A673 (cell line): ENCODE measurements at places on chromosomes 16 and 17. TPM values are rescaled to one million over a fixed set of nuclear protein-coding genes. Genes with fewer than 3 reads are reported as not detected.
A peak's percentile ranks its signal among the peaks of the same experiment; 100 is the strongest.

DNA sequence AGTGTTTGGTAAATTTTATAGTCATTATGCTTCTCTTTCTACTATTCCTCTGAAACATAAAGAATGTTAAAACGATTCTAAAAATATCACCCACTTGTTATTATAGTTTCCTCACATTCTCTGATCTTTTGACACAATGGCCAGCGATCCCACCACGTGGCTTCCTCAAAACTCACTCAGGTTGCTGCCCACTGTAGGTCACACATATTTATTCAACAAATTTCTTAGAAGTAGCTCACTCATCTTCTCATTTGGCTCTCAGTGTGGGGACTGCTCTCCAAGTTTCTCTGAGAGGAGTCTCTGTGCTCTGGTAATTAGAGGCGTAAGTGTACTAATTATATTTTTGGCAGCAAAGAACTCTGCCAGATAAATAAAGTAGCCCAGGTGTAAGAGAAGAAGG is 465.4 kb downstream of the CDH11 start:
- DNase-seq, result no peak
- H3K4me1 ChIP-seq, result no peaks in the 10 kb centered on the region
- H3K4me3 ChIP-seq, result no peak overlapping the region
- H3K27ac ChIP-seq, result no peak overlapping the region
- H3K36me3 ChIP-seq, result no peaks in the 10 kb centered on the region

DNA sequence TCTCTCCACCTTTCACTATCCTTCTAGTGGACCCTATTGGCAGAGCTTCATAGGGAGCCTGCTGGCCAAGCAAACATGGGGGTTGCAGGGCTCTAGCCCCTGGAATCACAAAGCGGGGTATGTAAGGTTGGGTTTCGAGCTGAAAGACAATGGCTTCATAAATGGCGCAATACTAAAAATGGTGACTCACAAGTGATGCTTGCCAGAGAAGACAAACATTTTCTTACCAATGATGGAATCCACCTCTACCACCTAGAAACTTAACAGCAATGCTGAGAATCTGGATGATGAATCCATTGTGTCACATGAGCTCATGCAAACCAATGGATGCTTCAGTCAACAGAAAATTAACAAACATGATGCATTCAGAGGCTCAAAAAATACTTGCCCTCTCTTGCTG is 375.3 kb upstream of the PSMD7 start:
- H3K4me1 ChIP-seq, result no peaks in the 10 kb centered on the region
- DNase-seq, result no peak
- H3K27me3 ChIP-seq, result peaks cover 71% of the 10 kb centered on the region
- H3K36me3 ChIP-seq, result no peaks in the 10 kb centered on the region

GRCh38 chr16:57284952-57285363 is 486 bp upstream of the PLLP start:
- H3K4me3 ChIP-seq, result peak overlapping the region; percentile 54
- H3K4me1 ChIP-seq, result no peaks in the 10 kb centered on the region
- no peaks in the 10 kb centered on the region for H3K27me3 ChIP-seq
- H3K27ac ChIP-seq, result no peak overlapping the region
- H3K36me3 ChIP-seq, result no peaks in the 10 kb centered on the region

DNA sequence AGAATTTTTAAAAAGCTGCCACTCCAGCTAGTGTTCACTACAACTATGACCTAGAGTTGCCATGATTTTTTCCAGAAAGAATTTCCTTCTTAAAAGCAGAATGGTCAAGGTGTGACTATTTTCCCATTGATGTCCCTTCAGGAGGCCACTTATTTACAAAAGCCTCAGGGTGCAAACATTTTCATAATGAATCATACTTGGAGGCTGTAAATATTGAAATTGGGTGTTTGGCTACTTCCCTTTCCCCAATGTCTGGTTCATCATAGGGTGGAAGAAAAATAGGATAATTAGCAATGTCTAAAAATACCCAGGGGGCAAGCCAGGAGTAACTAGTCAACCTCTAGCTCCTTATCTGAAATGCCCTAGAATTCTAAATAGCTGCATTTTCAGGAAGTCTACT is 18.8 kb downstream of the AXIN2 start:
- DNase-seq, result no peak
- H3K36me3 ChIP-seq, result no peaks in the 10 kb centered on the region
- H3K4me3 ChIP-seq, result no peak overlapping the region
- H3K4me1 ChIP-seq, result peaks cover 16% of the 10 kb centered on the region
- H3K27me3 ChIP-seq, result no peaks in the 10 kb centered on the region

GRCh38 chr17:80760511-80760911 is 215.9 kb downstream of the RPTOR start:
- H3K27me3 ChIP-seq, result no peaks in the 10 kb centered on the region
- no peak overlapping the region for H3K4me3 ChIP-seq
- H3K27ac ChIP-seq, result no peak overlapping the region
- H3K4me1 ChIP-seq, result peaks cover 9% of the 10 kb centered on the region
- no peak for DNase-seq
- H3K36me3 ChIP-seq, result no peaks in the 10 kb centered on the region

DNA sequence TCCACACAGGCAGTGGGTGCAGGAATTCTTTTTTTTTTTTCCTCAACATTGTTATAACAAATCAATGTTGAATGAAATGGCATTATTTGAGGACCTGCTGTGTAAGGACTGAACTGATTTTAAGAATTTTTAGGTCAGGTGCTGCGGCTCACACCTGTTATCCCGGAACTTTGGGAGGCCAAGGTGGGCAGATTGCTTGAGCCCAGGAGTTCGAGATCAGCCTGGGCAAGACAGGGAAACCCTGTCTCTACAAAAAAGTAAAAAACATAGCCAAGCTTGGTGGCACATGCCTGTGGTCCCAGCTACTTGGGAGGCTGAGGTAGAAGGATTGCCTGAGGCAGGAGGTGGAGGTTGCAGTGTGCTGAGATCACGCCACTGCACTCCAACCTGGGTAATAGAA is 12.4 kb downstream of the MPRIP start:
- H3K27me3 ChIP-seq, result no peaks in the 10 kb centered on the region
- no peak for DNase-seq
- H3K27ac ChIP-seq, result peak overlapping the region; percentile 21

DNA sequence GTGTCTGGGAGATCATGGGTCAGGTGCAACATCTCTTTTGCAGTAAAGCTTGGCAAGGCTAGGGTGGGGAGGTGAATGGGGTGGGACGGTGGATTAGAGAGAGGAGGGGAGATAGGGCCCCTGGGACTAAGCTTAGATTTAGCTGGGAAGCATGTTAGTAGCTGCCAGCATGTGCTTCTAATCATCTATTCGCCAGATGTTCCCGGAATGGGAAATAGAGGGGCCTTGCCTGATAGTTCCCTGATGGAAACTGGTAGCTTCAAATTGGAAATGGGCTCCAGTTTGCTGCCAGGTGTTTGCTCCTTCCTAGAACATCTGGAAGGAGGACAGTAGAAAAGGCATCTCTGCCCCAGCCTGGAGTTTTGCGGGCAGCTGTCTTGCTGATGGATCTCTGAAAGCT is 176.1 kb downstream of the CCDC182 start:
- no peaks in the 10 kb centered on the region for H3K27me3 ChIP-seq
- DNase-seq, result no peak
- H3K27ac ChIP-seq, result no peak overlapping the region
- peaks cover 16% of the 10 kb centered on the region for H3K4me1 ChIP-seq

DNA sequence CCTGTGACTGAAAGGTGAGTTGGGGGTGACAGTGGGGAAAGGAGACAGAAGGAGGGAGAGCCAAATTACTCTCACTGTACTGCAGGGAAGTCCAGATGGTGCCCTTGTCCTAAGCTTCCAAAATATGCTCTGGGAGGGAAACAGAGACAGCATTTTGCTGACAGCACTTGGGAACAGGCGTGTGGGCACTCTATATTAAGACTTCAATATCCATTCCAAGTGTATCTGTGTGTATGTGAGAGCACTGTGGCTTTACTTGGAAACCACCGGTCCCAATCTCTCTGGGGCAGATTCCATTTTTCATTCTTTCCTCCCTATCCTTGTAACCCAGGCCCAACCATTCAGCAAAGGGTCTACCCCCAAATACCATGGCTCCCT is 407.3 kb downstream of the UTP18 start:
- no peak overlapping the region for H3K27ac ChIP-seq
- H3K27me3 ChIP-seq, result peaks cover 5% of the 10 kb centered on the region
- H3K4me3 ChIP-seq, result no peak overlapping the region
- H3K36me3 ChIP-seq, result no peaks in the 10 kb centered on the region
- DNase-seq, result no peak

- peak; percentile 74 for DNase-seq
- no peak overlapping the region for H3K27ac ChIP-seq
- peak overlapping the region; percentile 23 for H3K4me3 ChIP-seq
These were observed 5.5 kb upstream of the SECTM1 start for GRCh38 chr17:82338858-82339633.

DNA sequence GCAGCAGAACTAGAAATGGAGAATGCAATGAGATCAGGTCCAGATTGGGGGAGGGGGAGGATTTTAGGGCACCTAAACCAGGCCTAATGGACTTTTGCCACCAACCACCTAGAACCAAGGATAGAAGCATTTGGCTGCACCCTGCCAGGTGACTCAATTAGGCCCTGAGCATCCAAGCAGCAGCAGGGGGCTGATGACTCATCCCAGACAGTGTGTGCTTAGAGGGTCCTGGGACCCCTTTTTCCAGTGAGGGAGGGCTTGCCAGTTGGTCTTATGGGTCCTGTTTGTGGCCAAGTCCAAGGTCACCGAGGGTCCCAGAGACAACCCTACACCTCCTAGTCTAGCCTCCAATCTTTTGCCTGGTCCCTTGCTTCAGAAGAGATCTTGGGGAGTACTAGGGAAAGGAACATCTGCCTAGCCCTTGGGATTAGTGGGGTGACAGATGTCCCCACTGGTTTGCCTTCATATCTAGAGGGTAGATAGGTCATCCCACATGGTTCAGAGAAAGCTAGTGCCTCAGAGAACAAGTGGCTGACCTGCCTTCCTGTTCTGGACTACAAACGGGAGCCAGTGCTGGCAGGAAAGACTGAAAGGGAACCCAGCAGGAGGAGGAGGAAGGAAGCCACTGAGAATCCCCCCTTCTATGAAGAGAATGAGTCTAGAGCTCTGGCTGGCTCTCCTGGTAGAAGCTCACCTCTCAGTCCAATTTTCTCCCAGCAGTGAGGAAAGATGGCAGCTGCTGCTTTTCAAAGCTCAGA is 1.6 kb upstream of the TBKBP1 start:
- H3K27ac ChIP-seq, result no peak overlapping the region
- no peaks in the 10 kb centered on the region for H3K36me3 ChIP-seq
- no peak for DNase-seq

- no peak overlapping the region for H3K27ac ChIP-seq
- H3K4me1 ChIP-seq, result no peaks in the 10 kb centered on the region
These were observed 4.2 kb downstream of the LHX1 start for GRCh38 chr17:36941265-36942010.

TUFM gene
- total RNA-seq, result 228 and 244 TPM in 2 replicates

CMTM2 gene
- not detected in 2 replicates for total RNA-seq

RNF222 gene
- not detected in 2 replicates for total RNA-seq
